ENCODE measurements at places on chromosomes 12 and 14.

GRCh38 chr12:92142251-92142926, 3.3 kb downstream of the BTG1 start:
- DNase-seq = no peak

DNA sequence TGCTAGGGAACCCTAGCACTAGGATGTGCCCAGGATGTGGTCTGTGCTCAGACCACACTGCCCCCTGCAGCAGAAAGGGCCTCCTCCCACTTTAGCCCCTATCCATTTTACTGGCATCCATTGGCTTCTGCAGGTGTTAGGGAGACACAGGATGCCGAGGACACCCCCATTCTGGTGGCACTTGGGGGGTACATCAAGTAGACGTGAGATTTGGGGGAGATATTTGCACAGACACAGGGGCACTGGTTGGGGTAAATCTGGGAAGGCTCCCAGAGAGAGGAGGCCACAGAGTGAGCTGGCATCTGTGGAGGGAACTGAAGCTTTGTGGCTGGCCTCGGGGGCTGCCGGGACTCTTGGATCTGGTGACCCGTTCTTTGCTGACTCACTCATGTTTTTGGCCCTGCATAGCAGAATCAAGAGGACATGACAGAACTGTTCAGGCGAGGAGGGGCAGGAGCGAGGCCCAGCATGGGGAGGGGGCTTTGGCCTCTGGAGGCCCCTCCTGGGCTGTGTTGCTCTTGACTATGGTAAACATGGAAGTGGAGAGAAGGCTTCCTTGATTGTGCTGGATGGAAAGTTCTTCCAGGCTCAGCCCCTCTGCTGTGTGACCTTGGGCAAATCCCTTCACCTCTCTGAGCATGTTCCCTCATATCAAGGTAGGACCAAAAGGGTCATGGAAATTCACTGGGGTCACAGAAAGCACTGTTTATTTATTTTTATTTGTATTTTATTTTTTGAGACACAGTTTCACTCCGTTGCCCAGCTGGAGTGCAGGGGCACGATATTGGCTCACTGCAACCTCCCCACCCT, 1.8 kb downstream of the PLBD2 start:
- no peak for DNase-seq

DNA sequence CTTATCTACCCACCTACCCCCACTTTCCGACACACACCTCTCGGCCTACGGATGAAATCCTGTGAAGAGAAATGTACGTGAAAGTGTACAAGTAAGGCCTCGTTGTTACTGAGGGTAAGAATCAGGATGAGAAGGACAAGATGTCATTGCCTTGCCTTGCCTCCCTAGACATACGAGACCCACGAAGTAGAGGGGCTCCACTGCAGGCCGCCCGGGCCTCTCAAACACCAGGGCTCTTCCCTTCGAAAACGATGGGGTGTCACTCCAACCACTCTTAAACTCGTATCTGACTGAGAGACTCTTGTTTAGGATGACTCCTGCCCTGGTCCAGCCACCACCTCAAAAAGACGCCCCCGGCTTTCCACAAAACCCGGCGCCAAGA, 498 bp downstream of the RACGAP1 start:
- no peak for DNase-seq

DNA sequence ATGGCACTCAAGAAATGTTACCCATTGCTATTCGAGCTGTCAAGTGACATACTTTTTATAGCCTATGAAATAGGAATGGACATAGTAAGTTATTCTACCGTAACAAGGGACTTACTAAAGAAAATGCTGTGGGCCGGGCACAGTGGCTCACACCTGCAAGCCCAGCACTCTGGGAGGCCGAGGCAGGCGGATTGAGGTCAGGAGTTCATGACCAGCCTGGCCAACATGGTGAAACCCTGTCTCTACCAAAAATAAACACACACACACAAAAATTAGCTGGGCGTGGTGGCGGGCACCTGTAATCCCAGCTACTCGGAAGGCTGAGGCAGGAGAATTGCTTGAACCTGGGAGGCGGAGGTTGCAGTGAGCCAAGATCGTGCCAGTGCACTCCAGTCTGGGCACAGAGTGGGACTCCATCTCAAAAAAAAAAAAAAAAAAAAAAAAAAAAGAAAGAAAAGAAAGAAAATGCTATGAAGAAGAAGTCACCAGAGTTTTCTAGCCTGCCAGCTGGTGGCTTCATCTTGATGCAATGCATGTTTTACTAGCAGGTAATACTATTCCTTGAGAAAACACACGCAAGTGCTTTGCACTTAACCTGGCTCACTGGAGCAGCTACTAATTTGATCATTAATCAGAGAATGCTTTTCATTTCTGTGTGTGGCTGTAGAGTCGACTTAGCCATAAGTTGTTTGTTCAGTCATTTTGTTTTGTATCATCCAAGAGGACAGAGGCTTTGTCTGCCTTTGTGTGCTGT, 166.7 kb upstream of the MYL2 start:
- no peak for DNase-seq

DNA sequence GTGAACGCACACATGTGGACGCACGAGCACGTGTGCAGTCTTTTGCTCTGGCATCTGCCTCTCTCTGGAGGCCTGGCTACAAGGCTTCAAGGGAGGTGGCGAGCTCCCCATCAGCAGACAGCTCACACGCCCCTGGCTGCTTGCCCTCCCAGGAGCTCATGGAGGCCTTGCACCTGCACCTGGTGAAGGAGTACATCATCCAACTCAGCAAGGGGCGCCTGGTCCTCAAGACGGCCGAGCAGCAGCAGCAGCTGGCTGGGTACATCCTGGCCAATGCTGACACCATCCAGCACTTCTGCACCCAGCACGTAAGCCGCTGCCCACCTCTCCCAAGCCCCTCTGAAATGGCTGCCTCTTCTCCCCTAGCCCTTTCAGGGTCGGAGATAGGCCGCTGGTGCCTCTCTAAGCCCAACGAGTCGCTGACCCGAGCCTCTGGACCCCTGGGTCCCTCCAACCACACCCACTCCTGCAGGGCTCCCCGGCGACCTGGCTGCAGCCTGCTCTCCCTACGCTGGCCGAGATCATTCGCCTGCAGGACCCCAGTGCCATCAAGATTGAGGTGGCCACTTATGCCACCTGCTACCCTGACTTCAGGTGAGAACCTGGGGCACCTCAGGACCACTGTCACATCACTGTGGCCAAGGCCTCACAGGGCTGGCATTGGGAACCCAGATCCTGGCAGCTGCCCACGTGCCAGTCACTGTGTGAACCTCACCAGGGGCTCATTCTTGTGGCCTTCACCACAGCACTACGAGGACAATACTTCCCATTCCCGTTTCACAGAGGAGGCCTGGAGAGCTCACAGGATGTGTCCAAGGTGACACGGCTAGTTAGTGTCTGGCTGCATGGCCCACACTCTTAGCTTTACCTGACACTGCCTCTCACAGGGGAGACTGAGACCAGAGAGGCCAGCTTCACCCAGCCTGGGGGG, 10.2 kb downstream of the TNFAIP2 start:
- DNase-seq = no peak

DNA sequence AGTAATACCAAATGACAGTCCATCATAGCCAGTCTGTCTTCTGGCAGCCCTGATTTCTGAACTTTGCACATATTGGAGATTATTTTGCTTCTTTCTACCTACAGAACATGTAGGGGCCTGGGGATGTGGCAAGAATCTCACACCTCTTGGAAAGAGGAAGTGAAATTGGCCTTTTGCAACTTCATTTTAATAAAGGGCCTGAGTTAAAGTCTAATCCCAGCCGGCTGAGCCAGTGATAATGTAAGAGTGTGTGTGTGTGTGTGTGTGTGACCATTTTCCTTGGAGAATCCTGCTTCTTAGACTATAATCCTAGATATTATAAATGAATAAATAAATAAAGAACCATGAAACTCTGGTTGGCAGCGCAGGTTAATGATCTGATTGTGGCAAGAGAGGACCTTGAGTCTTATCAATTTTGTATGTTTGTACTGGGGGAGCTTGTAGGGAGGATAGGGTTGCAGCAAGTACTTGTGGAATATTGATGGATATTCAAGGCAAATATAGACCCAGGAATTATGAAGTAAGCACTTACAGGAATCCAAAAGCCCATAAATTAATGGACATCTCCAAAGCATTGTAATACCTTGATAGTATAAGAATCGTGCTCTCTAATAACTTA, 233.2 kb upstream of the AMIGO2 start:
- DNase-seq = no peak

- DNase-seq = peak; percentile 93
These were observed at the start of gene SLC38A1 for GRCh38 chr12:46268583-46269428. Gene SLC38A1 (minus strand): TSS chr12:46269043. CDS start chr12:46239800, 29,243 bp downstream.

- peak; percentile 32 for DNase-seq
These were observed 31.5 kb upstream of the NUAK1 start for GRCh38 chr12:106170285-106170684.

DNA sequence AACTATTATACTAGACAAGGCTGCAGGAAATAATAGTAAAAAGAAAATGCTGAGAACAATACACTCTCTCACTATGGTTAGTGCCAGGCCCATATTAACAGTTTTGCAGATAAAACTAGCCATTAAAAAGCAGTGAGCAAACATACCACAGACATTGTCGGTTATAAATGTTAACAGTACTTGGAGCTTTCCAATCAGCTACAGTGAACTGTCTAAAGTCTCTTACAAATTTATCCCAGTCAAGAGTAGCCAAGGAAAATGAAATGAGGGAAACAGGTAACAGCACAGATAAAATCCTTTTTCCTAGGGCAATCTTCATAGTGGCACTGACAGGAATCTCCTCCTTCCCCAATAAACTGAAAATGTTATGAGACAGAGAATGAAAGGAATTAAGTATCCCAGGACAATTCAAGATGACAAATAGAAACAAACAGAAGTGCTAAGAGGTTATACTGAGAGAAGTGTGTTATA, 30.8 kb downstream of the PAWR start:
- no peak for DNase-seq

DNA sequence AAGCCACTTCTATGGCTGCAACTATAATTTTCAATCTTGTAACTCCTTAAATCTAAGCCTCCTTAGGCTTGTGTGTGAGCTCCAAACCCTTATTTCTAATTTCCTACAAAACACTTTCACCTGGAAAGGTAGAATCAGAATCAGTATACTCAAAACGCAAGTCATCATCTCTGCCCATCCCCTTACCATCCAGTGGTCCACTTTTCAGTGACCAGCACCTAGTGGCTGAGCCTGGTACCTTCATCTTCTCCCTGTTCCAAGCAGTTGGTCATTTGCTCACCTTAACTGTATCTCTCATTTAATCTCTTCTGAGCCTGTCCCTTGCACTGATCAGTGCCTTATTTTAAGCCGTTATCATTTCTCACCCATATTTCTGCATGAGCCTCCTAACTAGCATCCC, 107.9 kb downstream of the PPM1H start:
- DNase-seq = no peak

GRCh38 chr12:6791931-6792520, 2.7 kb downstream of the CD4 start:
- DNase-seq = no peak

Data from thyroid gland (tissue), 4 donors.